ENCODE measurements at places on chromosomes 6 and 20.

DNA sequence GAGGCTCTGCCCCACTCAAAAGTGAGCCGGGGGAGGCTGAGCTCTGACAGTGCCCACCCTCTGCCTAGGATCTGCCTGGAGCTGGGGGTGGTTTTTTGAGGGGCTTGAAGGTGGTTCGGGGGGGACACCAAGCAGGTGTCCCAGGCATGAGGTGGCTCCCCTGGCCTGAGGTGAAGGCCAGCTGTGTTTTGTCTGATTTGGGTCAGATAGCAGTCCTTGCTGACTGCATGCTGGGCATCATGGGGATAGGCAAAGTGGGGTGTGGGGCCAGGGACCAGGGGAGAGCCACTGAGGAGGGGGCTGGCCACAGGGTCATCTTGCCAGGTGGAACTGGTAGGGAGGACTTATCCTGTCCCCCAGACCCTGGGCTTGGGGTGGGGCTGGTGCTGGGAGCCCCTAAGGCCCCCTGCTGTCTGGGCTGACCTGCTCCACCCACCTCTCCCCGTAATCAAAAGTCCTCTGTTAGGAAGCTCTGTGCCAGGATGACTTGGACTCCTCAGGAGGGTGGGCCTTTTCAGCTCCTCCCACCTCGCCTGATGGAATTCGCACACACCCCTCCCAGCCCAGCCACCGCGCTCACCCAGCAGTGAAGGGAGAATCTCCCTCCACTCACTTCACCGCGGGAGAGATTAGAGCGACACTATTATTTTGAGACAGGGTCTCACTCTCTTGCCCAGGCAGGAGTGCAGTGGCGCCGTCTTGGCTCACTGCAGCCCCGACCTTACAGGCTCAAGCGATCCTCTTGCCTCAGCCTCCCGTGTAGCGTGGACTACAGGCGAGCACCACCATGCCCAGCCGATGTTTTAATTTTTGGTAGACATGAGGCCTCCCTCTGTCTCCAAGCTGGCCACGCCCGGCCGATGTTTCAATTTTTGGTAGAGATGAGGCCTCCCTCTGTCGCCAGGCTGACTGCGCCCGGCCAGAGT lies 1.5 kb upstream of the COL9A3 start:
- peak; percentile 91 for DNase-seq

DNA sequence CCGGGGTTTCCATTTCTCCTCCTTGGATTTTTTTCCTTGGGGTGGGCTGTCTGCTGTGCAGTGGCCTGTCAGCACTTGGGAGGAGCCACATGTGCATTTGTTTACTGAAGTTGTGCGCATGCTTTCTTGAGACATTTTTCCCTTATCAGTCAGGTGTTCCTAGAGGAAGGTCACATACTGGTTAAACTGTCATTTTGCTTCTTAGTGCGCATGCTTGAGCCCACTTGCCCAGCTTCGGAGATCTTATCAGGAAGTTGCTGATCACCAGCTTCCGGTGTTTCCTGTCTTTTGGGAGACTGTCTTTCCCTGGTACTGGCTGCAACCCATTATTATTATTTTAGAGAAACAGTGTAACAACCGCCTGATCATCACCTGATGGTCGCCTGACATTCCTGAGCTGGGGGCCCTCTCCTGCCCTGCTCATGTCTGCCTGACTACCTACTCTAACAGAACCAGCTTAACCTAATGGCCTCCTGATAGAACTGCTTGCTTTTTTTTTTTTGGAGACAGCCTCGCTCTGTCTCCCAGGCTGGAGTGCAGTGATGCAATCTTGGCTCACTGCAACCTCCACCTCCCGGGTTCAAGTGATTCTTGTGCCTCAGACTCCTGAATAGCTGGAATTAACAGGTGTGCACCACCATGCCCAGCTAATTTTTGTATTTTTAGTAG lies 378 bp upstream of the ERVFRD-1 start:
- DNase-seq = no peak

DNA sequence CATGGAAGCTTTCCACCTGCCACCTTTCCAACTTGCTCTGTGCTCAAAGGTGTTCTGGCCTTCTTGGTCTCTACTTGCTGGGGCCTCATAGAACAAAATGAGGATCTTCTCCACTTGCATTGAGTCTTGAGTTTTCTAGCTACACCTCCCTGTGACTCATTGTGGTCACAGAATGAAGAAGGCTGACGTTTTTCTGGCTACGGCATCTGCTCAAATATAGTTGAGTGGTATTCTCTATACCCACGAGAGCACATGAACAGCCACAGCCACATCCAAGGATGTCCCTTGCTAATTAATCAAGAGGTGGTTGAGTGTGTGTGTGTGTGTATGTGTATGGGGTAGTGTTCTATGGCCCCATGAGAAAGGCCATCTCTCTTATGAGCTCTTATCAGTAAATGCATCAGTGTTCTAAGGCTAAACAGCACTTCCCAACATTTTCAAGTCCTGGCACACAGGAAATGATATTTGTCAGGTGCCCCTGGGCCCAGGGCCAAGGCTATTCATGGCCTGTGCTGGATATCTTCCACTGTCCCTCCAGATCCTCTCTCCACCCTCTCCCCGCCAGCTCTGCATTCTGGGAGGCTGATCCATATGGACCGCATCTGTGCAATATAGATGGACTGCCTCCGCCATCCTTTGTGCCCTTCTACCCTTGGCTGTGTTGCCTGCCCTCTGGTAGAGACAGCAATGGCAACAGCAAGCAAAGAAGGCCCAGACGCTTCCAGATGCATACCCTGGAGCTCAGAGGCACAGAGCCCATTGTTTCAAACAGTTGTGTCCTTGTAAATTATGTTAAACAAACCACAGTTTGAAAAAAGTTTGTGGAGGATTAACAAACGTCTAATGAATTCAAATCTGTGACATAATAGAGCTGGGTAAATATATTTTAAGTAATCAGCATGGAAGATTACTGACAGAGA lies 150.2 kb downstream of the LRFN2 start:
- DNase-seq = peak; percentile 8

GRCh38 chr20:63544958-63545516 lies 2.5 kb downstream of the SRMS start:
- DNase-seq = peak; percentile 100

- DNase-seq = no peak
These were observed 7.6 kb downstream of the MAPK14 start for GRCh38 chr6:36035225-36035624.

- no peak for DNase-seq
These were observed 25.8 kb upstream of the RNGTT start for GRCh38 chr6:88989215-88989614.

DNA sequence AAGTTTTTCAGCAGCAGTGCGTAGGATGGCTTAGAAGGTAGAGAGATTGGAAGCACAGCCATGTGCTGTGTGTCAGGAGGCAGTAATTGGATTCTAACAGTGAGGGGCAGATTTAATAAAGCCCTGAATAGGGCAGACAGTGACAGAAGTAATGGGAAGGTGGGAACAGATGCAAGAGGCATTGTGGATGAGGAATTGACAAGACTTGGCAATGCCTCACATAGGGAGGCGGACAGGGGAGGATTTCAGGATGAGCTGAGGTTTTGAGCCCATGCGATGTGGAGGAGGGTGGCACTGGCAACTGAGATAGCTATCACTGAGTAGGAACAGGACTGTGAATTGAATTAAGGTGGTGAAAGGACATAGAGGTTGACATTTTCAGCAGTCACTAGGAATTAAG lies 262.2 kb upstream of the FLRT3 start:
- DNase-seq = no peak

GRCh38 chr20:41045671-41046070 lies 17.0 kb downstream of the TOP1 start:
- DNase-seq = no peak

- DNase-seq = no peak
These were observed 368.0 kb downstream of the QKI start for GRCh38 chr6:163782436-163783003.

DNA sequence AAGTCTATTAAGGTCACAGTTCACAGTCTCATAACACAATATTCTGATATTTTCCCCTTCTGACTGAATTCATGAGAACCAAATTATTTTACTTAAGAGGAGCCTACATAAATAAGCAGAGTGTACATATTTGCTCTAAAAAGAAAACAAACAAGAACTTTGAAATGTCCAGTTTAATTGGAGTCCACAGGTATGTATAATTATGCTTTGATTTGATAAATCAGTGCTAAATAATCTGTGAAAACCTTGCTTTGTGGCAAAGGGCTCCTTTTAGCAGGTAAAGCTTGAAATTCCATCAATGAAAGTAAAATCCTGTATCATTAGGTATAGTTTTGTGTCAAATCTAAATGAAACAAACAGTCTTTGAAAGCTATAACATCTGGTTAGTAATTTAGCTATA lies 69.4 kb downstream of the ADGRB3 start:
- no peak for DNase-seq

DNA sequence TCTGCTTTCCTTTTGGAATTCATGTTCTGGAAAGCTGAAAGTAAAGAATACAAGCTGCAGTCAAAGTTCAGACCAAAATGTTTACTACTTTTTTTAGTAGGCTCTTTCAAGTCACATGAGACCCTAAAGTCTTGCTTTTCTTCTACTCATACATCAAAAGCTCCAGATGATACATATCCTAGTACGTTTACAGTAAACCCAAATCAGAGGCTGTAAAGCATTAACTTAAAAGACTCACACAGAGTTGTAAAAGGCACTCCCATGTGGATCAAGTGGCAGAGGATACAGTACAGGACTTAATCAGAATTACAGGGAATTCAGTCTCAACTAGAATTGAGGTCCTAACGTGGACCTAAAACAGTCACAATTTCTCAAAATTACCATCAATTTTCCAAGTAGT lies 40.7 kb downstream of the STK38 start:
- no peak for DNase-seq

DNA sequence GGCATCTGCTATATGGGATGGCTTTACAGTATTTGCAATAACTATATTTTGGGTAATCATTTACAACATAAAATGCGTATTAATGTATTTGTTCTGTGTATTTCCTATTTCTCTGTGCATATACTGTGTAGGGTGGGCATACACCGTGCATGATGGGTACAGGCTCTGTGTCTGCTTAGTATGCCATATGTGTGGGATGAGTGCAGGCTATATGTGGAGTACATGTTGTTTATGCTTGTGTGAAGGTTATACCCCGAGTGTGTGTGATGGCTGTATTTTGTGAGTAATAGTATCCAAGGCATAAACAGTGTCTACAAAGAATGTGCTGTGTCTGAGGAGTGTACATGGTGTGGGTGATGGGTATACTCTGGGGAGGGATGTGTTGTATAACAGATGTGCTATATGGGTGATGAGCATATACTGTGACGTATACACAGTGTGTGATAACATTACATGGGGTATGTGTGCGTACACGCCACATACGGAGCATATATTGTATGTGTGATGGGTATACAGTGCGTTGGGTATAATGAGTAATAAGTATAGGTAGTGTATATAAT lies 52.7 kb downstream of the CPXM1 start:
- DNase-seq = no peak

GRCh38 chr6:133288662-133289061 lies 47.5 kb downstream of the EYA4 start:
- DNase-seq = no peak

DNA sequence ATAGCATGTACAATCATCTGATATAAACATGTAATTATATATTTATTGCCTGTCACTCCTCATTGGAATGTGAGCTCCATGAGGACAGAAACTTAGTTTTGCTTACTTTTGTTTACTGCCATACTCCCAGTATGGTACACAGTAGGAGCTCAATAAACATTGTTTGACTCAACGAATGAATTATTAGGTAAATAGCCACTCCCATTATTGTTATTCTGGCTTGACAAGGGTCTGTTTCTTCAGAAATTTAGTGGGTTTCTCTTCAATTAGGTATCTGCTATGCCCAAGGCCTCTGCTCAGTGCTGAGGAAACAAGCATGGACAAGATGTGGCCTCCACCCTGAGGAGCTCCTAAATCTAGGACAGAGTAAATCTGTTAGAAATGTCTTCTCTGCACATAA lies 6.3 kb downstream of the BCL2L1 start:
- no peak for DNase-seq

GRCh38 chr20:37565134-37565811 lies 37.6 kb upstream of the BLCAP start:
- no peak for DNase-seq

GRCh38 chr20:32832664-32833063 lies 12.9 kb downstream of the MAPRE1 start:
- no peak for DNase-seq

GRCh38 chr20:33964441-33964840 lies 29.3 kb upstream of the RALY start:
- DNase-seq = no peak

GRCh38 chr6:31626952-31627351 lies 6.4 kb downstream of the PRRC2A start:
- DNase-seq = no peak

DNA sequence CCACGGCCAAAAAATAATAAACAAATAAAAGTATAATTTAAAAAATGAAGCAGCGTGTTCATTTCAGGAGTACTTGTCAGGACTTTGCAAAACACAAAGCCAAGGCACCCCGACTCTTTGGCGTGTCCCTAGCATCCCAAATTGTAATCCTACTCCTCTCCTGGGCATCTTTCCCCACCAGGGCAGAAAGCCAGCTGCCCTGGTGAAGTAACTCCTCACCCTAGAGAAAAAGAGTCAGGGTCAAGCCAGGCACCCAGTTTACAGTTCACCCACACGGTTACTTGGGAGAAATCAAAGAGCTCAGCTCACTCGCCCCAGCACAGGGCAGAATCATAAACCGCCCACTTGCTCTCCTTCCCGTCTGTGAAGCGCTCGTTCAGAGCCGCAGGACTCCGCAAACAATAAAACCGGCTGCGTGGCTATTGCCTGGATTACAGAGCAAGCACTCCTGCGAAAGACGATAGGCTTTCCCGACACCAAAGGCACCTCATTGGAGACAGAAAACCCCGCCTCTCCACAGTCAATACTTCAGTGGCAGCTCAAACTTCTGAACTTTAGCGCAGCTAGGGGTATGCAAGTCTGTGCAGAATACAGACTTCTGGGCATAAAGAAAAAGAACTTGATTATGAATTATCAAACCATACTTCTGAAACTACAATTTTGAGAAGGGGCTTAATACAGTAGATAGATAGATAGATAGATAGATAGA lies 73.0 kb upstream of the NHSL1 start:
- peak; percentile 72 for DNase-seq

- DNase-seq = no peak
These were observed 116.7 kb upstream of the NRSN1 start for GRCh38 chr6:24009319-24009718.

- DNase-seq = no peak
These were observed 113.5 kb downstream of the ARHGAP18 start for GRCh38 chr6:129596522-129596921.

- DNase-seq = no peak
These were observed 28.5 kb downstream of the KDM1B start for GRCh38 chr6:18183766-18184165.

GRCh38 chr6:18343741-18344140 lies 43.4 kb upstream of the RNF144B start:
- peak; percentile 51 for DNase-seq
